Type B pancreatic cell (in vitro differentiated cells): ENCODE measurements at places on chromosomes 16 and 17.

GRCh38 chr17:7590743-7591142 lies 849 bp upstream of the SOX15 start:
- no peak for DNase-seq

DNA sequence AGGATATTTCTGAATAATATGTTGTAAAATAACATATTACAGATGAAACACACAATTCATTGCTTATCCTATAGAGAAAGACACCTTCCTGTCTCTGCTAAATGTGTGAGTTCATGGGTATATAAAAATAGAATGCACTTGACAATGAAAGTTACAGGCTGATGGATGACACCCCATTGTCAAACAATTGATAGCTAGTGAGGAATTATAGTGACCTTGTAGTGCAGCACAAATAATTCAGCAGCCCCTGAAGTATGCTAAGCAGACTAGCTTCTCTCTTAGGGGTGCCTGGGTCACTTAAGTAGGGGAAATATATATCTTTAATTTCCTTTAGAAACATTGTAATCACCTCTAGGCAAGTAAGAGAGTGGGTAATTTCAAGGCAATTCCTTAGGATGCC lies 826.2 kb downstream of the CDH8 start:
- no peak for DNase-seq

- DNase-seq, result no peak
These were observed 60.3 kb downstream of the IL21R start for GRCh38 chr16:27462200-27462845.

DNA sequence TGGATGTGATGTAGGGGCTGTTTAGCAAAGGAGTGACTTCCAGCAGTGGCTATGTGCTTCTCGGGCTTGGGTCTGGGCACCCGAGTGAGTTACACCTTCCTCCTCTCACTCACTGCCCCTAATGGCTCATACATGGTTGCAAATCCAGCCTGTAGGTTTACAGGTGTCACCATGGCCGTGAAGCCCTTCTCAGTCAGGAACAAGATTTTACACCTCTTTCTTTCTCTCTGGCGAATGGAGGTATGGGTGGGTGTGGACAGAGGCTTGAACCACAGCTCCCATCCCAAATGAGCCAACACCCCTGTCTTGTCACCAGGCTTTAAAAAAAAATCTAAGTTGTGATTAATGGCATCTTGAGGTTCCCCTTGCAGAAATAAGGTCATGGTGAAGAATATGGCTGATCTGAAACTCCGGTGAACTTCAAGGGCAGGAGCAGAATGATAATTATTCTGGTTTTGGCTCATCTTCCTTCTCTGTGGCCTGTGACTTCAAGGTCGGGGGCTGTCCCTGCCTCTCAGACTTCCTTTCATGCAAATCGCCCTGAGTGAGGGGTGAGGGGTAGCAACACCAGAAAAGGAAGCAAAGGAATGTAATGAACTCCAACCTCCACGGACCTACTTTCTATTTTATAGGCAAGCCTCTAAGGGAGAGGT lies 331.2 kb downstream of the MAF start:
- no peak for DNase-seq

DNA sequence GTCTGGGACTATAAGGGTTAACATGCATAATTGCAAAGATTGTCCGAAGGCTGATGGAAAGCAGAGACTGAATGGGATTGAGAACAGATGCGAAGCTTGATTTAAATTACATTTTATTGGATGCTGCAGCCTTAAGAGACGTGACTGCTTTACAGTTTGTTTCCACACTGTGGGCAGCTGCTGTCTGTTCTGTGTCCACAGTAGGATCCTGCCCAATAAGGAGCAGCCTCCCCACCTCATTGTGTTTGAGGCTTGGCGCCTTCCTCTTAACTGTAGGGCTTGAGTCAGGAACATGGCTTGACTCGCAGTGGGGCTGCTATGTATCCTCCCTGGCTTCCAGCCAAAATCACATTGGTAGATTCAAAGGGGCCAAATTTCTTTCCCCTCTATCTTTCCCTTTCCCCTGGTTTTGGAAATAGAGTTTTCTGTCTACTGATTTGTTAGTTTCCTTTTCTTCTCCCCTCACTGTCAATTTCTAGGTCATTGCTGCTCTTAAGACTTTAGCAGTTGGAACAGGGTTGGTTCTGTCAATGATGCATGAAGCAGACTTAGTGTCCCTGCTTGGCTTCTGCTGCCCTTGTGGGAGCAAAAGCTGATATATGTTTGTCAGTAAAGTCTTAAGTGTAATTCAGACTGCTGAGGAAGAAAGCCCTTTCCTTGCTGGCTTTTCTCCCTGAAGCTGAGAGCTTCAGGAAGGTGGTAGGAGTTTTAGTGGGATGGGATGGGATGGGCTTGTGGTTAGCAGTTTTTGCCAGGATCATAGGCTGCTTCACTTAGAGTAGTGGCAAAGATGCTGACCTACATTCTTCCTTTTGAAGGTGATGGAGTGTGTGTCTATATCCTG lies 5.0 kb upstream of the RARA start:
- DNase-seq, result no peak

DNA sequence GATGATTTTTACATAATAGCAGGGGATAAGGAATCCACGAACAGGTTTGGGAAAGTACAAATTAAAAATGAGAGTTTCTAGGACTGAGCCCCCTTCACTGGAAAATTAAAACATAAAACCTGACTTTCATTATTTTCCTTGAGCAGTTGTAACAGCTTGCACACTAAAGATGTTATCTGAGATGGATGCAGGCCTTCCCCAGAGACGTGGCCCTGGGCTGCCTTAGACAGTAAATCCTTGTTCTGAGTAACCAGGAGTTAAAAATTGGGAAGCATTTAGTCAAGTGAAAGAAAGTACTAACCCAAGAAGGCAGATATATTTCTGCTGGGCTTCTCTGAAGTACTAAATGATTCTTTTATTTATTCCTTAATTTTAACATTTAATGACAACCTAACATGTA lies 432.2 kb upstream of the KIF2B start:
- DNase-seq, result no peak

- DNase-seq, result no peak
These were observed 4.4 kb downstream of the SOX9 start for GRCh38 chr17:72125226-72125651.

DNA sequence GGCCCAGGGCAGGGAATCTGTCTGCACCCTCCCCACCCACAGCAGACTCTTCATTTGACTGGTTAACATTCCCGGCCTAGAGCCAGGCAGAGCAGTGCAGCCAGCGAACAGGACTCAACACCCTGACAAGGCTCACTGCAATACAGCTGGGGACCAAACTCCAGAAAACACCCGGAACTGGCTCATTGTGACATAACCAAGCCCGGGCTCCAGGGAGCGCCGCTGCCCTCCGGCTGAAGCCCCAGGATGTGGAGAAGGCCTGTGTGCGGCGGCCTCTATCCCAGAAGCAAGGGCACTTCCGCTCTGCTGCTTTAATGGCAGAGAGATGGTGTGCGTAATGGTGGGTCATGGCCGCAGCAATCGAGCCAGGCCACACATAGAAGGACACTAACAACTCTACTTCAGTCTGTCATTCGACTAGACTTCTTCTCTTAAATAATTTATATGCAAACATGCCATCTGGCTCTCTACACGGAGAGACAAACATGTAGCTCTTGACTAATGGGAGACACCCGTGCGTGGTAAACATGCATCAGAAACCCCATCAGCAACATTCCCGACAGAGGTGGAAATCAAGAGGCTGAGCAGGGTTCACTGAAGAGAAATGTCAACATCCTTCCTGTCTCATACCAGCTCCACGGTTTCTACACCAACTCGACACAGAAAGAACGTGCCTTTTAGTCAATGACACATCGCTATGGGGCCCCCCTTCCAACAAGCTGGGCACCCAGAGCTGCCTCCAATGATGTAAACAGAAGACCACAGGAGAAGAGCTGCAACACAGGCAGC lies 18.0 kb downstream of the KLHDC4 start:
- no peak for DNase-seq

- no peak for DNase-seq
These were observed 149.3 kb downstream of the CLEC16A start for GRCh38 chr16:11093572-11094074.
